ENCODE measurements at places on chromosomes 13 and 19.

- DNase-seq, result no peak
These were observed 216.8 kb downstream of the DIAPH3 start for GRCh38 chr13:59946944-59947343.

- no peak for DNase-seq
These were observed 99.4 kb downstream of the RAB20 start for GRCh38 chr13:110462091-110462490.

GRCh38 chr19:28039677-28040381 lies 1173.1 kb downstream of the UQCRFS1 start:
- no peak for DNase-seq

GRCh38 chr13:75661443-75661842 lies 25.3 kb downstream of the LMO7 start:
- DNase-seq, result no peak

DNA sequence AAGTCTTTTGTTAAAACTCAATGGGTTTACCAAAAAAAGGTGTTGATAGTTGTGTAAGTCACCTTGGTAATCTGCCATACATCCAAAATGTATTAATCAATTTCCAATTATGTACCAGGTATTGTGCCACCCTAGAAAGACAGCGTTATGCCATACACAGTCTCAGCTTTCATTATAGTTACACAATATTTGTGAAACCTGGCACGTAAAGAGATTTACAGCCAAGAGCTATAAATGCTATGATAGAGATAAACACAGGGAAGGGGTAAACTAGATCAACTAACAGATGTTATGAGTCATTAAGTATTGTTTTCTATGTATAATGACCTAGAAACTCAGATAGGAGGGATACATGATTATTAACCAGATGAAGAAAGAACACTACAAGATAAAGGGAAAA lies 725.6 kb upstream of the SLITRK5 start:
- DNase-seq, result no peak

DNA sequence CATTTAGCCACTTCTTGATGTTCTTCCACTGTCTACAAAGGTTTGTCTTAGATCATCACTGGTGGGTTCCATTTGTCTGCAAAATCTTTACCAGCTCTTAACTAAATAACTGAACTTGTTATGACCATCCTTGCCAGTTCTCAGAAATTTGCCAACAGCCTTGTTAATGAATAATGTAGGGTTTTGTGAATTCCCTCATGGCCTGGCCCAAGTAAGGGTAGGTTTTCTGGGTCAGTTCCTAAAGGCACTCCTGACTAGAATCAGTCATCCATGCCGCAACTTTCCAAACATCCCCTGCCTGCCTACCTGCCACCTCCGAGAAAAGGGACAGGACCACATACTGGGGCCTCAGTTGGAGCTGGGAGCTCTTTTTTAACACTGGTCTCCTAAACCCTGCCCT lies 4.0 kb downstream of the COL4A1 start:
- no peak for DNase-seq

DNA sequence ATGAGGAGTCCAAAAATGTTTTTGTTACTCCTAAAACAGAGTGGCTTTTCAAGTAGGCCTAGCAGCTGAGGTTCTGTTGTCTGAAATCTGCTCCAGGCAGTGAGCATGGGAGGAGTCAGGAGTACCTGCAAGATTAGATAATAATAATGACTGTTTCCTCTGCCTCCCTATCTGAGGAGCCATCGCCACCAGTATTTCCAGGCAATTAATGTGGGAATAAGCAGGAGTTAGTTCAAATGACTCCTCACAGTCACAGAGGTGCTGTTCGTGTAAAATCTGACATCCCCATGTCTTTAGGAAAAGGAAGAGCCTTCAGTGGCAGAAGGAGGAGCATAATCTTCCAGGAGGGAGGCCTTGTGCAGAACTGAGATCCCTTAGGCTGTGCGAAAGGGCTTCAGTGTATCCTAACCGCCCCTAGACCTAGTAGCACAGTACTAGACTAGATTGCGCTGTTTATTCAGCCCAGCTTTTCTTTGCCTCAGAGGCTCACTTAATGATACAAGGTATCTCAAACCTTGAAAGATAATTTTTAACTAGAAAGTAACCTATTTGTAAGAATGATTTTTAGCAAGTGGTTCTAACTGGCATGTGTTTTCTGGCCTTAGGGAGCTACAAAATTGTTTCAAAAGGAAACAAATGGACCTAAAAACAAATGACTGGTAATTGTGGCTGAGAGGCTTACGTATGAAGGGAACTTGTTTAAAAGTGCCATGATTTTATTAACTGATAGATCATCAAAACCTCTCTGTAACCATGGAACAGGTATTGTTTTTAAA lies 49.0 kb downstream of the FREM2 start:
- DNase-seq, result no peak

- DNase-seq, result peak; percentile 54
These were observed 48.6 kb upstream of the ARHGEF7 start for GRCh38 chr13:111066544-111066943.

DNA sequence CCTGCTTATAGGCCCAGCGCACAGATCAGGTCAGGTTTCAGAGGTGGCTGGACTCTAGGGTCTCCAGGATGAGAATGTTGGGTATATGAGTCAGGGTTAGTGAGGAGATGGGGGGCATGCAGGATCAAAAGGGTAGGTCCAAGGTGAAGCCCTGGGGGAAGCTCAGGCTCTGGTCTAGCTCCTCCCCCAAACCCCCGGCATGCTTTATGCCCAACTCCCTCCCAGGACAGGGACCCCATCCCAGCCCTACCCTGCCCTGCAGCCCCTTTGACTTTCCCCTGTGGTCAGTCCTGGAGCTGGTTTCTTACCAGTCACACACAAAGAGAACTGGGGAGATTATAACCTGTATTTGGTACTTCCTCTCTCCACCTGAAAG lies 9.8 kb upstream of the CEACAM18 start:
- DNase-seq, result no peak

DNA sequence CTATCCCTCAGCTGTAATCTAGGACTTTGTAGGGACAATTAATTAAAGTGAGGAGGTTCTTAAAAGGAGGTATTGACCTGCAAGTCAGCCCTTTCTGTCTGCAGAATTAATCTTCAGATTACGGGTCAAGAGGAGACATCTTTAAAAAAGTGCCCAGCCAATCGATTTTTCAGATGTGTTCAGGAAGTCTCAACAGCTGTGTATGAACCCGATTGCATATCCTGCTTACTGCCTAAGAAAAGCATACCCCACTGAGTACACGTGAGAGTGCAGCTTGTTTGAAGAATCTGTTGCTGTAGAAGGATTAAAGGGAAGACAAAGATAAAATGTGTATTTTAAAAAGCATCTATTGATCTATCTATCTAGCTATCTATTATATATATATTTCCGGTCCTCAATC lies 1194.5 kb downstream of the UQCRFS1 start:
- no peak for DNase-seq

DNA sequence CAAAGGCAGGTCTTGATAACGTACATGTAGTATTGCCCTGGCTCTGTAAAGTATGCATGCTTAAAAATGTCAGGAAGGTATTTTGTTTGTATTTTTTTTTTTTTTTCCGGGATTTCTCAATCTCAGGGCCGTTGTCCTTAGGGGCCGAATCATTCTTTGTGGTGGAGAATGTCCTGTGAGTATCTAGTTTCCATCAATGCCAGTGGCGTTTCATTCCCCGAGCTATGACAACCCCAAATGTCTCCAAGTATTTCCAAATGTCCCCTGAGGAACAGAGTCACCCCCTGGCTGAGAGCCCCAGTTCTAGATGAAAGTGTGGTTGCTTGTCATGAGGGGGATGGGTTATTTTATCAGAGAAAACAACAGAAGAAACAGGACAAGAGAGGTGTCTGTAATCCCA lies 68.7 kb downstream of the ACSBG2 start:
- no peak for DNase-seq

DNA sequence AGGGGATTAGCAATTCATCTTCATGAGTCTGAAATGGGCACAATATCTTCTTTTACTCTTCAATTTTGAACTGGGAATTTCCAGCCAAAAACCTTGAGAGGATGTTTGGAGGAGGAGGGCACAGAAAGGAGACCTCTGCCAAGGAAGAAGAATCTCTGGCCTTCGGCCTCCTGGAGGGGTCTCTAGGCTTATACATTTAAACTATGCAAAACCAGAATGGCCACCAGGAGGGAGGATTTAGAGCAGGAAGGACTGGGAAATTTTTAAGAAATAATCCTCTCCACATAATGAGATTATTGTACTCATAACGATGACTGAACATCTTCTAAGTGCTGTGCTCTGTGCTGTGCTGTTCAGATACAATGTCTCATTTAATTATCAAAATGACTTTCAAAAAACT lies 325.9 kb downstream of the NDFIP2 start:
- no peak for DNase-seq

- no peak for DNase-seq
These were observed 246.5 kb downstream of the DCT start for GRCh38 chr13:94232956-94233355.

DNA sequence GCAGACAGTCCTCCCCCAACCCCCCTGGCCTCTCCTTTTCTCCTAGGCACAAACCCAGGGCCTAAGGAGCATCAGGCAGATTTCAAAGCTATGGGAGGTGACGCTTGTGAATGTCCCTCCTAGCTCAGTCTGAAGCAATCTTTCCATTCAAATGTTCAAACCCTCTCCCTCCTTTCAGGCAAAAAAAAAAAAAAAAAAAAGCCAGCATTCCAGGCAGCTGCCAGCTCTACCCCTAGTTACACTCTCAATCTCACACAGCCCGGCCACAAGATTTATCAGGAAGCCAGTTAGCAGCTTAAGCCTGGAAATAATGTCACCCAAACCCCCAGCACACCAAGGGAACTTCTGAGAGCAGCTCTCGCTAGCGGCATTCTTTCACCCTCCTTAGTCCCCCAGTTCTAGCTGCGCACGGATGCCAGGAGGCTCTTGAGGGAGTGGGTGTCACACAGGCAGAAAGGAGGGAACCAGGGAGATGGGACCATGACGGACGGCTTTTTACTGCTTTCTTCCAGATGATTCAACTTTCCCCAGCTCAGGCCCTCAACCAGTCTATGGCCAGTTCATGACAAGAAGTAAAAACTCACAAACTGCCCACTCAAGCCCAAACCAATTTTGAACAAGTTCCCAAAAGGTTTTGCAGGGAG lies 6.3 kb downstream of the SH3GL1 start:
- no peak for DNase-seq

- no peak for DNase-seq
These were observed 9.9 kb downstream of the CDC16 start for GRCh38 chr13:114244637-114245036.

DNA sequence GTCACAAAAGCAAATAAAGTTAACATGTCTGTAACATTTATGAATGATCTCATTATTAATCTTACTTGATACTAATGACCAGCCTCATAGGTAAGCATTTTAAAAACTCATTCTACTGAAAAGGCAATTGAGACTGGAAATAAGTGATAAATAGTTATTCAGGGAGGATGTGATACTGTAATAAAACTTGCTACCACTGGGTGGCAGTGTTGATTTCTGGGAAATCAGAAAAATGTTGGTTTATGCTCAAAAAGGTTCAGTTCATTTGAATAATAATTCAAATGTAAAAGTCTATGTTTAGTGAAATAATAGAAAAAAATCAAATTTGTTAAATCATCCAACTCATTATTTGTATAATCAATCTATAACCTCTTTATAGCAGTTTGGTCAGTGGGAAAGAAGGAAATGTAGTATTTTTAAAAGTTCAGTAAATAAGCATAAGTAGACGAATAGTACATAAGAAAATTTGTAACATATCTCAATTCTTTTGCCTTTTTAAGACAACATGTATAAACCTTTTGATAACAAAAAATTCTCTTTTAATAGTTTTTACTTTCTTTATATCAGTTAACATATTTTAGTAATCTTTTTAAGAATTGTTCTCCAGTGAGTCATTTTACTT lies 9.6 kb downstream of the ABHD13 start:
- no peak for DNase-seq

DNA sequence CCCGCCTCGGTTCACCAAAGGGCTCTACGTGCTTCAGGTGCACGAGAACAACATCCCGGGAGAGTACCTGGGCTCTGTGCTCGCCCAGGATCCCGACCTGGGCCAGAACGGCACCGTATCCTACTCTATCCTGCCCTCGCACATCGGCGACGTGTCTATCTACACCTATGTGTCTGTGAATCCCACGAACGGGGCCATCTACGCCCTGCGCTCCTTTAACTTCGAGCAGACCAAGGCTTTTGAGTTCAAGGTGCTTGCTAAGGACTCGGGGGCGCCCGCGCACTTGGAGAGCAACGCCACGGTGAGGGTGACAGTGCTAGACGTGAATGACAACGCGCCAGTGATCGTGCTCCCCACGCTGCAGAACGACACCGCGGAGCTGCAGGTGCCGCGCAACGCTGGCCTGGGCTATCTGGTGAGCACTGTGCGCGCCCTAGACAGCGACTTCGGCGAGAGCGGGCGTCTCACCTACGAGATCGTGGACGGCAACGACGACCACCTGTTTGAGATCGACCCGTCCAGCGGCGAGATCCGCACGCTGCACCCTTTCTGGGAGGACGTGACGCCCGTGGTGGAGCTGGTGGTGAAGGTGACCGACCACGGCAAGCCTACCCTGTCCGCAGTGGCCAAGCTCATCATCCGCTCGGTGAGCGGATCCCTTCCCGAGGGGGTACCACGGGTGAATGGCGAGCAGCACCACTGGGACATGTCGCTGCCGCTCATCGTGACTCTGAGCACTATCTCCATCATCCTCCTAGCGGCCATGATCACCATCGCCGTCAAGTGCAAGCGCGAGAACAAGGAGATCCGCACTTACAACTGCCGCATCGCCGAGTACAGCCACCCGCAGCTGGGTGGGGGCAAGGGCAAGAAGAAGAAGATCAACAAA lies 2.6 kb downstream of the PCDH17 start:
- peak; percentile 28 for DNase-seq

- DNase-seq, result peak; percentile 90
These were observed at the start of gene S1PR2 for GRCh38 chr19:10230861-10231611. Gene S1PR2, minus strand, starts transcription at chr19:10231331. Its CDS starts 6,426 bp downstream, at chr19:10224905.

GRCh38 chr19:18023622-18024251 lies 15.8 kb downstream of the ARRDC2 start:
- peak; percentile 95 for DNase-seq

- no peak for DNase-seq
These were observed 25.9 kb downstream of the RCBTB2 start for GRCh38 chr13:48507021-48507420.

DNA sequence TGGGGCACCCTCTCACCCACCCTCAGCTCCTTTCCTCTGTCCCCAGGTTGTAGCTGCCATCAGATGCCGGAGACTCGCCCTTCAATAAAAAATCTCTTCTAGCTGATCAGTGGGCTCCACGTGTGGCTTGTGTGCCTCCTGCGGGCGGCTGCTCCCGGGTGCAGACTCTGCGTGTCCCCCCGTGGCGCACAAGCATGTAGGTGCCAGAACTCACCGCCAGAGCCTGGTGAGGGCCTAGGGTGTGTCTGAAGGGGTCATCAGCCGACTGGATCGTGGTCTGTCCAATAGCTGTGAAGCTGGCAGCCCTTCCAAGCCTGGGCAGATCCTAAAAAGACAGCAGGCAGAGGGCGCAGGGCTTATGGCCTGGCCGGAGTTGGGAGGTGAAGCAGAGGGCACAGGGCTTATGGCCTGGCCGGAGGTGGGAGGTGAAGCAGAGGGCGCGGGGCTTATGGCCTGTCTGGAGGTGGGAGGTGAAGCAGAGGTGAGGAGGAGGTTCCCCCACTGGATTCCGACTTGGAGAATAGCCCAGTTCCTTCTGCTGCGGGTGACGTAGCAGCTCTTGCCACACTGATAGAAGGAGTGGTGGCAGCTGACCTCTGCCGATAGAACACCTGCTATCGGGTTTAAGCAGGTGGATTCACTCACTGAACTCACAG lies 11.7 kb downstream of the NOP53 start:
- DNase-seq, result no peak

- DNase-seq, result no peak
These were observed 91.3 kb downstream of the KCNRG start for GRCh38 chr13:50106559-50106958.

- no peak for DNase-seq
These were observed 9.6 kb downstream of the TSSK6 start for GRCh38 chr19:19505669-19506326.

GRCh38 chr13:20160306-20161274 lies at the start of gene GJA3:
Gene GJA3, minus strand, starts transcription at chr13:20161052. Its CDS starts 17,764 bp downstream, at chr13:20143288.
- peak; percentile 83 for DNase-seq
